ENCODE measurements at places on chromosomes 11 and 22. TPM values are rescaled to one million over a fixed set of nuclear protein-coding genes. Genes with fewer than 3 reads are reported as not detected.

- H3K36me3 ChIP-seq = no peaks in the 10 kb centered on the region
- DNase-seq = no peak
- no peaks in the 10 kb centered on the region for H3K4me1 ChIP-seq
- no peak overlapping the region for H3K27ac ChIP-seq
- no peaks in the 10 kb centered on the region for H3K27me3 ChIP-seq
- no peak overlapping the region for H3K4me3 ChIP-seq
These were observed 33.5 kb upstream of the RAB38 start for GRCh38 chr11:88208745-88209144.

- H3K36me3 ChIP-seq = no peaks in the 10 kb centered on the region
- no peak overlapping the region for H3K27ac ChIP-seq
- H3K27me3 ChIP-seq = no peaks in the 10 kb centered on the region
- no peak overlapping the region for H3K4me3 ChIP-seq
- DNase-seq = no peak
These were observed 852.1 kb upstream of the LRRC4C start for GRCh38 chr11:42311514-42311913.

- H3K27ac ChIP-seq = peak overlapping the region; percentile 93
- peak; percentile 94 for DNase-seq
- H3K4me3 ChIP-seq = peak overlapping the region; percentile 97
- peaks cover 25% of the 10 kb centered on the region for H3K4me1 ChIP-seq
- no peaks in the 10 kb centered on the region for H3K27me3 ChIP-seq
These were observed 3.8 kb downstream of the SMTN start for GRCh38 chr22:31084811-31085492.

The MPEG1 gene
- total RNA-seq = not detected

The CACNA1I gene
- total RNA-seq = 0.07 TPM
